ENCODE measurements at places on chromosomes 11 and 22.

GRCh38 chr11:112670806-112671570 lies 290.2 kb upstream of the NCAM1 start:
- no peak for DNase-seq

- no peak for DNase-seq
These were observed 236.2 kb downstream of the LARGE1 start for GRCh38 chr22:33684087-33684486.

GRCh38 chr11:130908770-130909625 lies 7.3 kb downstream of the SNX19 start:
- DNase-seq = no peak

DNA sequence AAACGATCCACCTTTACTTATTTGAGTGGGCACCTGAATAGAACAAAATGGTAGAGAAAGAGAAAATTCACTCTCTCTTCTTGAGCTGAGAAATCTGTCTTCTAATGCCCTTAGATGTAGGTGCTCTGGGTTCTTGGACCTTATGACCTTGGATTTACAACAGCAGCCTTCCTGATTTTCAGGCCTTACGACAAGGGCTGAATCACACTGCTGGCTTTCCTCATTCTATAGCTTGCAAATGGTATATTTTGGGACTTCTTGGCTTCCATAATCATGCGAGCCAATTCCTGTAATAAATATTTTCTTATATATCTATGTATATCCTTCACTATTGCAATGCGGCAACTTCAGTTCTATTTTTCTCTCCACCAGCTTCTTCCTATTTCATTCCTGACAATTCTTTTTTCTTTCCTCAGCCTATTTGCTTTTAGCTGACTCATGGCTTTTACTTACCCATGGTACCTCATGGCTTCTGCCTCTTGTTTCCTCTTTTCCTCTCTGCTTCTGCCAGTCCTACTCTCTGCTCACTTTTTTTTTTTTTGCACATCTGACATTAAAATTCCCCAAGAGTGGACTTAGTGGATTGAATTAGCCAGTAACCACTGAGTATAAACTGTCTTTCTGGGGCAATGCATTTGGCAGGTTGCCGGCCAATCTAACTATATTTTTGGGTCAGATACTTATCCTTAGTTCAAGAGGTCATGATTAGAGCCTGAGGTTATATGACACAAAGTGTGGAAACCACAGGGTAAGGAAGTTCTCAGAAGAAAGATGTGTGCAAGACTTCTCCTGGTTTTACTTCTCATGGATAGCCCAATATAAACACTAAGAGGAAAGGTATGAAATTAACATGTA lies 359.5 kb downstream of the TMEM135 start:
- DNase-seq = no peak

DNA sequence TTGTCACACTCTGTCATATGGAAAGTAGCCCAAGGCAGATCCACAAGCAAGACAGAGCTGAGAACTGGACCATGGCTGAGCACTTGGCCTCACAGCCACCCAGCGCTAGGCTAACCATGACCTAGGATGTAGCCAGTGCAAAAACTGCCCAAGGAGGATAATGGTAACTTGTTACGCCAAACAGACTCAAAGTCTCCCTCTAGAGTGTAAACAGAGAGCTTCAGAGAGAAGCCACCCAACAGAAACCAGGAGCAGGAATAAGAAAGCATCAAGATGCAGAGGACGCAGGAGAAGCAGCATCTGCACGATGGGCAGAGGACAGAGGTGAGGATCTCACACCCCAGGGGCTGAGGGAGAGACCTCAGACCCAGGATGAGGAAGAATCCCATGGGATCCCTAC lies 97.9 kb downstream of the RCN1 start:
- no peak for DNase-seq

Measured in stimulated activated CD8-positive, alpha-beta memory T cell treated with anti-CD3 and anti-CD28 coated beads, Interleukin-4, amount 100 ng/mL, for 1 hour (primary cell).